DMS79 treated with DMSO at 0.1 percent for 48 hours (cell line): ENCODE measurements at places on chromosomes 2 and 18.

GRCh38 chr2:218721934-218722333, 11.3 kb downstream of the TTLL4 start:
- DNase-seq = no peak

DNA sequence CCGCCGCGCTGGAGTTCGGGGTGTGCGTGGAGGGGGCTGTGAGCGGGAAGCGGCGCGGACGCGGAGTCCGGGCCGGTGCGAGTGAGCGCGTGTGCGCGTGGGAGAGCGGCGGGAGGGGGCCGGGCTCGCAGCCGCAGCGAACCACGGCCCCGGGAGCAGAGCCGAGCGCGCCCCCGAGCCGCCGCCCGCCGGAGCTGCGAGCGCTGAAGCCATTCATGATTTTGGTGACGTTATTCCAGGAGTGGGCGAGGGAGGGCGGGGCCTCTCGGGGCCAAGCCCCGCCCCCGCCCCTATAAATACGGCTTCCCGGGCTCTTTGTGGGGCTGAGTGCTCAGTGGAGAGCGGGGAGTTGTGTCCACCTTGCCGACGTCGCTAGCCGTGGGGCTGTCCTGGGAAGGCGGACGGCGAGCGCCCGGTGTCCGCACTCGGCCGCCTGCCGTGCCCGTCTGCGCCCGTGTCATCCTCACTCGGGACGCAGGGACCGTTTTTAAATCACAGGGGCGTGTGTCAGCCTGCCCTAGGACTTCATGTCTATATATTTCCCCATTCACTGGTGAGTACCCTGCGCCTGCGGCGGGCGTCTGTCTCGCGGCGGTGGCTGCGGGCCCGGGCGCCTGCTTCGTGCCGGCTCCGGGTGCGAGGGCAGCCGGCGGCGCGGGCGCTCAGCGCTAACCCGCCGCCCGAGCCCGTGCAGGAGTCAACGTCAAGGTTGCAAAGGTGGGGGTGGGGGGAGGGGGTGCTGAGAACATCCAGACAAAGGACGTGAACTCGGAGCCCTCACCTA, at the start of gene LBH:
LBH (plus strand) TSS at position 323 of the 784 bp plus-strand sequence; CDS start at position 528, 205 bp downstream.
- peak; percentile 81 for DNase-seq

- peak; percentile 28 for DNase-seq
Observed at GRCh38 chr2:37782721-37783371, 111.4 kb upstream of the CDC42EP3 start.

DNA sequence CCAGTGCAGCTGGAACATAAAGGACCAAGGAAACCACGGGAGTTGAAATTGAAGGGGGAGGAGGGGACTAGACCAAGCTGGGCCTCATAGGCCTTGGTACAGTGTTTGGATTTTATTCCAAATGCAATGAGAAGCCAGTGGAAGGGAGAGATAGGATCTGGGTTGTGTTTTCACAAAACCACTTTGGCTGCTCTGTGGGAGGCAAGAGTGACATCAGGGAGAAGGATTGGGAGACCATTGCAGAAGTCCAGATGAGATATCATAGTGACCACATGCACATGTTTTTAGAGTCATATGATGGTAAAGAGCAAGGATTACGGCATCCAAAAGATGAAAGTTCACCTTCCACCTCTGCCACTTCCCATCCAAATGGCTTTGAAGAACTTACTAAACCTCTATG, 210.2 kb downstream of the PAX3 start:
- DNase-seq = no peak

- DNase-seq = no peak
Observed at GRCh38 chr18:8561123-8561910, 47.9 kb upstream of the RAB12 start.

- DNase-seq = no peak
Observed at GRCh38 chr2:23426263-23426905, 41.4 kb downstream of the KLHL29 start.
